ENCODE measurements at places on chromosomes 5 and 9. TPM values are rescaled to one million over a fixed set of nuclear protein-coding genes. Genes with fewer than 3 reads are reported as not detected.

Gene CAVIN4
- total RNA-seq = 9.1 TPM

Gene NEURL1B
- total RNA-seq = 5.7 TPM

Gene NTRK2
- 0.08 TPM for total RNA-seq

Gene RMRP
- 14,987 TPM for total RNA-seq

DNA sequence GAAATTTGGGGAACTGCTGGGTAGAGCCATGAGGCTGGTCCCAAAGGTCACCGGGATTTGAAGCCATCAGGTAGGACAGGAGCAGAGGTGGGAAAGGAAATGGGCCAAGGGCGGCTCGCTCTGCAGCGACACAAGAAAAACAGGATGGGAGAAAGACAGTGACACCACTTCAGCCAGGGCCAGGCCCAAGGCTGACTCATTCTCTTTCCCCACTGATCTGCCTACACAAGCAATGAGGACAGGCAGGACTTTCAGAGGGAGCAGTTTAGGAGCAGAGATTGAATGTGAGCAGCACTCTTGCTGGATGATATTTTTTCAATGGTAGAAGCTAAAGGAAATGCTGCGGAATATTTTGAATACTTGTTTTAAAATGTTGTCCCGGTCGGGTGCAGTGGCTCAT lies 3.5 kb downstream of the RUFY1 start:
- H3K27ac ChIP-seq = no peak overlapping the region
- no peaks in the 10 kb centered on the region for H3K27me3 ChIP-seq
- H3K4me1 ChIP-seq = peaks cover 6% of the 10 kb centered on the region
- no peaks in the 10 kb centered on the region for H3K36me3 ChIP-seq

- DNase-seq = no peak
- H3K4me3 ChIP-seq = no peak overlapping the region
- H3K4me1 ChIP-seq = no peaks in the 10 kb centered on the region
- H3K27me3 ChIP-seq = no peaks in the 10 kb centered on the region
- no peak overlapping the region for H3K27ac ChIP-seq
Observed at GRCh38 chr5:69184621-69185020, 4.8 kb upstream of the CENPH start.

DNA sequence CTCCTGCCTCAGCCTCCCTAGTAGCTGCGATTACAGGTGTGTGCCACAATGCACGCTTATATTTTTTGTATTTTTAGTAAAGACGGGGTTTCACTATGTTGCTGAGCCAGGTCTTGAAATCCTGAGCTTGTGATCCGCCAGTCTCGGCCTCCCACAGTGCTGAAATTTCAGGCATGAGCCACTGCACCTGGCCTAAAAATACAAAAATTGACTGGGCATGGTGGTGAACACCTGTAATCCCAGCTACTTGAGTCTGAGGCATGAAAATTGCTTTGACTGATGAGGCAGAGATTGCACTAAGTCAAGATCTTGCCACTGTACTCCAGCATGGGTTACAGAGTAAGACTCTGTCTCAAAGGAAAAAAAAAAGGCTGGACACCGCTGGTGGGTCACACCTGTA lies 13.1 kb upstream of the DYNC2I2 start:
- no peaks in the 10 kb centered on the region for H3K27me3 ChIP-seq
- DNase-seq = no peak
- H3K4me1 ChIP-seq = no peaks in the 10 kb centered on the region
- H3K4me3 ChIP-seq = no peak overlapping the region

- no peak overlapping the region for H3K27ac ChIP-seq
- H3K4me3 ChIP-seq = no peak overlapping the region
- DNase-seq = no peak
- no peaks in the 10 kb centered on the region for H3K27me3 ChIP-seq
- no peaks in the 10 kb centered on the region for H3K4me1 ChIP-seq
Observed at GRCh38 chr9:107208121-107208520, 75.0 kb upstream of the RAD23B start.

DNA sequence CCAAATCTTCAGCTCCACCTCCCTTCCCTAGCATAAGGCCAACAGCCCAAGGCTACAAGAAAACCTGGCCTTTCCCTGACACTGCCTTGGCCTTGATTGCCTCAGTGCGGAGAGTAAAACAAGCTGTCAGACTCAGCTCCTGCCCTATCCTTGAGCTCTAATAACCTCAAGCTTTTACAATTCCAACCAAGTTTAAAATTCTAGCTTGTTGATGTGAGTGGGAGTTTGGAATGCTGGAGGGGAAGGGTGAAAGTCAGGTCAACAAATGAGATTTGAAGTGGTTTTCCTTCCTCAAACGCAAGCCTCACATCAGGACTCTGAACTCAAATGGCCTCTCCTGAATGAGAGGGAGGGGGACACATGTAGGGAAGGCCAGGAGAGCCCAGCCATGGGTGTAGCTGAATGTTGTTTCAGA lies 197.0 kb upstream of the VLDLR start:
- no peak for DNase-seq
- H3K4me1 ChIP-seq = peaks cover 3% of the 10 kb centered on the region
- H3K27ac ChIP-seq = no peak overlapping the region
- no peaks in the 10 kb centered on the region for H3K36me3 ChIP-seq
- no peak overlapping the region for H3K4me3 ChIP-seq

GRCh38 chr9:128034821-128035652 lies 32.1 kb downstream of the NAIF1 start:
- peaks cover 2% of the 10 kb centered on the region for H3K4me1 ChIP-seq
- peak; percentile 79 for DNase-seq
- H3K27ac ChIP-seq = no peak overlapping the region
- no peak overlapping the region for H3K4me3 ChIP-seq

GRCh38 chr5:39092581-39093351 lies 18.6 kb upstream of the RICTOR start:
- no peaks in the 10 kb centered on the region for H3K27me3 ChIP-seq
- H3K27ac ChIP-seq = no peak overlapping the region
- no peak for DNase-seq
- H3K4me3 ChIP-seq = no peak overlapping the region

DNA sequence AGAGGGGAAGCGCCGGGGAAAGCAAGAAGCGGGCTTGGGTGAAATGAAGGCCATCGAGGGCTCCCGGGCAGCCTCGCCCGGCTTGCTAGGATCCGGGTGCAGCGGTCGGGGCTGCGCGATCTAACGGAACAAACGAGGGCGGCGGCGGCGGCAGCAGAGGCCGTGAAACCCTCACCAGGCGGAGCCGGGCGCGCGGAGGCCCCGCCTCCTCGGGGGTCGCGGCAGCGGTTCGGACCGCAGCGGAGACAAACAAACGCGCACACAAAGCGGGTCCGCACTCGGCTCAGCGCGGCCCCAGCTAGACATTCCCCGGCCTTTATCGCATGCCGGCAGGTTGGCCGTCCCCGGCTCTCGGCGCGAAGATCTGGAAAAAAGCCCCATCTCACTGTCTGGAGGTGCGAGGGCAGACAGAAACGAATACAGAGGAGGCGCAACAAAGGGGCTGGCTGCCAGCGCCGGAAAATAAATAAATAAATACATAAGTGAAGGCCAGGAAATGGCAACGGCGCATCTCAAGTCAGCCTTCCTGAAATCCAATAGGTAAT lies 10.5 kb upstream of the TRIM36 start:
- no peaks in the 10 kb centered on the region for H3K36me3 ChIP-seq
- H3K27me3 ChIP-seq = peaks cover 55% of the 10 kb centered on the region
- peak; percentile 80 for DNase-seq
- no peak overlapping the region for H3K27ac ChIP-seq

DNA sequence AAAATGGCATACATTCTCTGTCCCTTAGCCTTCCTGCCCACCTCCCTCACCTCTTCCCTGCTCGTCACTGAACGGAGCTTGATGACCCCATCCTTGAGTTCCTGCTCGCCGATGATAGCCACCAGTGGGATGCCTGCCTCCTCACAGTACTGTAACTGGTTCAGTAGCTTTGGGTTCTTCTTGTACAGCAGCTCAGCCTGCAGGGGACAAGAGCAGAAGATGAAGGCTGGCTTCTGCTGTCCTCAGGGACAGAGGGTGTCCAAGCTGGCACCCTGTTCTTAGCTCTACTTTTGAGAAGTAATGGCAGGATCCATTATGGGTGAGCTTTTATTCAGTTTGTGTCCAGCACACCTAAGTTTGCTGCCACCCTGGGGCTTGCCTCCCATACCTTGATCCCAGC lies 1.3 kb upstream of the DND1 start:
- H3K4me1 ChIP-seq = no peaks in the 10 kb centered on the region
- H3K36me3 ChIP-seq = peaks cover 56% of the 10 kb centered on the region
- H3K4me3 ChIP-seq = no peak overlapping the region
- H3K27ac ChIP-seq = no peak overlapping the region
- no peak for DNase-seq
- H3K27me3 ChIP-seq = no peaks in the 10 kb centered on the region

GRCh38 chr9:132160802-132161742 lies 786 bp upstream of the NTNG2 start:
- peak overlapping the region; percentile 81 for H3K4me3 ChIP-seq
- DNase-seq = no peak
- no peaks in the 10 kb centered on the region for H3K36me3 ChIP-seq
- no peak overlapping the region for H3K27ac ChIP-seq

DNA sequence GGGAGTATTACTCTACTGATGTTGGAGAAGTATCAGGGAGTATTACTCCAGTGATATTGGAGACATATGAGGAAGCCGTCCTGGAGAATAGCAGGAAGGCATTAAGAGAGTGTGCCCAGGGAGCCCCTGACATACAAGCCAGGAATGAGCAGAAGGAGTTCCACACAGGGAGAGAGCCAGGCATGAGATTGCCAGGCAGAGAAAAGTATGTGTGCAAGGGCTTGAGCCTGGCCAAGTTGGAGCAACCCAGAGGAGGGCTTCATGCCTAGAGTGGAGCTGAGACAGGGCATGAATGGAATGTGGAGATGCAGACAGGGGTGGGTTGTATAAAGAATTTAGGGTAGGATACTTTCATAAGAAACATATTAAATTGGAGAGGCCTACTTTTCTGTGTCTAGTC lies 213.8 kb downstream of the ADCY2 start:
- H3K4me3 ChIP-seq = no peak overlapping the region
- H3K27ac ChIP-seq = no peak overlapping the region
- H3K27me3 ChIP-seq = no peaks in the 10 kb centered on the region
- DNase-seq = no peak
- peaks cover 8% of the 10 kb centered on the region for H3K4me1 ChIP-seq

DNA sequence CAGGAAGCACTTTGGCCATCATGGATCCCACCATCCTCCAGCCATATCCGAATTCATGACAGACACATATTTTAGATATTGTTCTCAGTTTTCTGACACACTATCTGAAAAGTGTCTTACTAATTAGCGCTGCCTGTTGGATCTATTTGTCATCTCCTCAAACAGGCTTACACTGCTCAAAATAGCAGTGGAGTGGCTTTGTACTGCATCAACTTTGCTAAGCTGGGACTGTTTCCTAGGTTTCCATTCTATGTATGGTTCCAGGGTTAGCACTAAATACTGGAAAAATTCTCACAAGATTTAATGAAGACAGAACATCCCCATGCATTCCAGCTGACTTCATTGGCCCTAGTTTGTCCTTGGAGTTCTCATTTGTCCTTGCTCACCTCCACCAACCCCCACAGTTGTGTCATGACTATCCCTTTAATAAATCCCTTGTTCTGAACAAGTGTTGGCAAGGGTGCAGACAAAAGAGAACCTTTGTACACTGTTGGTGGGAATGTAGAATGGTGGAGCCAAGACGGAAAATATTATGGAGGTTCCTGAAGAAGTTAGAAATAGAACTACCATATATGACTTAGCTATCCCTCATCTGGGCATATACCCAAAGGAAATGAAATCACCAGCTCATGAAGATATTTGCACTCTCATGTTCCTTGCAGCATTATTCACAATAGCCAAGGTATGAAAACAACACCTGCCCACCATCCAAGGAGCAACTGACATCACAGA lies 136.5 kb upstream of the RAI14 start:
- H3K4me1 ChIP-seq = no peaks in the 10 kb centered on the region
- no peak for DNase-seq
- H3K27ac ChIP-seq = no peak overlapping the region
- H3K27me3 ChIP-seq = no peaks in the 10 kb centered on the region
- H3K4me3 ChIP-seq = no peak overlapping the region

Measured in H1 (cell line).